ENCODE measurements at places on chromosomes 2 and 18.

GRCh38 chr2:53559302-53559966, 208.2 kb upstream of the CHAC2 start:
- no peak for DNase-seq

- no peak for DNase-seq
Measured at GRCh38 chr2:18975506-18976167, 382.8 kb downstream of the OSR1 start.

GRCh38 chr2:219687272-219687671, 59.8 kb downstream of the SLC4A3 start:
- DNase-seq, result no peak

GRCh38 chr2:224324604-224325003, 77.3 kb downstream of the FAM124B start:
- no peak for DNase-seq

- DNase-seq, result no peak
Measured at GRCh38 chr18:22347606-22348511, 69.9 kb downstream of the CTAGE1 start.

DNA sequence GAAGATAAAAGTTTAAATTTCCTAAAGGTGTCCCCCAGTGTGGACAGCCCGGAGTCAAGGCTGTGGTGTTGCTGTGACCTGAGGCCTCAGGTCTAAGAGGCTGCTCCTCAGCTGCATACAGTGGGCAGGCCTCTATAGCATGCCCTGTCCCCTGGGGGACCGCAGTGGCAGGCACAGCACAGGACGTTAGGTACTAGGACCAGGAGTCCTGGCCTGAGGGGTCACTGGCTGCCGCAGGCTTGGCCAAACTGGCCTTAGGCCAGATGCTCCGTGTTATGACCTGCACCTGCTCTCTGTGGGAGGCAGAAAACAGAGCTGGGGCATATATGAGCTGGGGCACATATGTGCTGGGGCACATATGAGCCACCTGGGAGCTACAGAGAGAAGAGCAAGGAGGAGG, 21.2 kb upstream of the MAL start:
- DNase-seq, result no peak
